Stimulated activated CD8-positive, alpha-beta memory T cell treated with anti-CD3 and anti-CD28 coated beads, Interleukin-4, amount 100 ng/mL, for 4 hours (primary cell): ENCODE measurements at places on chromosomes 5 and 9.

GRCh38 chr9:81445331-81445921, 243.9 kb downstream of the TLE1 start:
- DNase-seq: no peak

DNA sequence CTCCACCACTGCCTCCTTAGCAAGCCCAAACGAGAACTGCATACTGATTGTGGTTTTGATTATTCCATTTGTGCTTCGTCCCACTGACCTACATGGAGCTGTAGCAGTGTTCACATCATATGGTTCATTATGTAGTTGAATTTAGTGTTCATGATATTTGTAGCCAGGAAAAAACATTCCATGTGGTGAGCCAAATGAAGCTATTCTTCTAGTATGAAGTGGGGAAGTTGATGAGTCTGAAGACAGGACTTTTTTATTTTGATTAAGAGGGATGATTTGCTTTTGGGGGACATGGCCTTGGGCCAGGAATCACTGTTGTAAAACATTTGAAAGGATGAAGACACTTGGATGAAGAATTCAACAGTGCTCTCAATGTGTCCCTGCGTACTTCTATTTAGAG, 192.9 kb upstream of the SLC27A6 start:
- no peak for DNase-seq

- DNase-seq: no peak
Observed at GRCh38 chr5:19208397-19208796, 779.6 kb downstream of the CDH18 start.

DNA sequence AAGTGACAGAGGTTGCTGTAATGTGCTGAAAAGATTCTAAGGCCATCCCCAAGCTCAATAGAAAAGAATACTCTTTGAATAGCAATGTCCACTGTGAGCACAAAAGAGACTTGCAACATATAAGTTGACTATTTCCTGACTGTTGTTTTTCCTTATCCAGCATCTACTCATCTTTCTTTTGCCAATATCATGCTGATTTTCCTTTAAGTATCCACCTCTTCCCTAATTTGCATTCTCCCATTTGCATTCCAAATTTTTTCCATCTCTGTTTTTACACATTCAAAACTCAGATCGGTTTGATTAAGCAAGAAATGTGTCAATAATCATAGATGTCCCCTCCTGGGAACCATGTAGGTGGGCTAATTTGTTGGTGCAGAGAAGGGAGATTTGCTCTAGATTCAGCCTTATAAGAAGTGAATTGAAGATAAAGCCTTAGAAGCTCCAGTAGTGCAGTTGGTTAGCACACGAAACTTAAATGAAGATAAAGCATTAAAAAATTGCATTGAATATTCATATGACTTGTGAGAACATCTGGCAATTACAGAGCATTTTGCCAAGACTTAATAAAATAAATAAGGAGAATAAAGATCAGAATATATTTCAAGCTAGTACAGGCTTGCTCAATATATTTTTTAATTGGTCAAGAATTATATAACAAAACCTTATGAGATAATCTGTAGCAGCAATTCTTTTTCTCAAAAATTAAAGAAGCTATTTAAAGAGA, 267.6 kb downstream of the TMEM167A start:
- no peak for DNase-seq

DNA sequence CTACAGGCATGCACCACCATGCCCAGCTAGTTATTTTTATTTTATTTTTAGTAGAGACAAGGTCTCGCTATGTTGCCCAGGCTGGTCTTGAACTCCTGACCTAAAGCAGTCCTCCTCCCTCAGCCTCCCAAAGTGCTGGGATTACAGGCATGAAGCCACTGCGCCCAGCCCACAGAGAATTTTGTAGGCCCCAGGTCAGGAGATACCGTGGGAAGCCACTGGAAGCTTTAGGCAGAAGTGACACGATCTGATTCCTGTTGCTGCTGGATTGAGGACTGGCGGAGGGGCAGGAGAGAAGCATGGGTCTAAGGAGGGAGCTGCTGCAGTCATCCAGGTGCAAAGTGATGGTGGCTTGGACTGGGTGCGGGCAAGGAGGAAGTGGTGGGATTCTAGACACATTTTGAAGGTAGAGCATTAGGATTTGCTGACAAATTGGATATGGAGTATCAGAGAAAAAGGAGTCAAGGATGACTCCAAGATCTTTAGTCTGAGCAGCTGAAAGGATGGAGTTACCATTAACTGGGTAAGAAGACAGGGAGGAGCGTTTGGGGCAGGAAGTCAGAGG, 20.7 kb downstream of the TCF7 start:
- DNase-seq: no peak

GRCh38 chr9:14779566-14780022, 57.1 kb upstream of the CER1 start:
- no peak for DNase-seq

DNA sequence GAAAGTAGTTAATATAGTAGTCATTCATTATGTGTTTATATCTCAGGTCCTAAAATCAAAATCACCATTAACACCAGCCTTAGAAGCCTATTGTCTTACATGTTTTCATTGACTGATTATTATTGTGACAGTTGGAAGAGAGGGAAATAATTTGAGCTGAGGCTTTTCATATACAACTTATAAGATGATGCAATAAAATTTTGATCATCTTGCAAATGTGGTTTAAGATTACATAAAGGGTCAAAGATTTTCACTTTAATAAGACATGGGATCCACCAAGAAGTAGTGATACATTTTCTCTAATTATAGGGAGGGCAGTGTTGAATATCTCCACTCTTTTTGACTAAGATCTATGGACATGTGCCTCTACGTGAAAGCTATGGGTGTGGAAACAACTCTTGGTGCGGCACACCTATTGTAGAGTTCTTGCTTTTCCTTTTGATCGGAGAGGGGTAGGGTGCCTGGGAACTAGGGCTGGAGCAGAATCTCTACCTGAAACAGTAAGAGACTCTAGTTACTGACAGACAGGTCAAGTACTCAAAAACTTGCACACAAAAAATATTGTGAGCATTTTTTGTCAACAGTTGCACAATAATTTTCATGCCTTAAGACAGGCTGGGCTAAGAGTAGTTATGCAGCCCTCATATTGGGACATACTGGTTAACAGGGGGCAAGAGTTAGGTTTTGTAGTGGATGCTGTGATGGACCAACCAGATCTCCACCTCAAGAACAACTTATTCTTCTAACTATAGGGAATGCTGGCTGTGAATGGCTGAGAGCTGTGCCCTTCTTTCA, 139.3 kb upstream of the FST start:
- no peak for DNase-seq

DNA sequence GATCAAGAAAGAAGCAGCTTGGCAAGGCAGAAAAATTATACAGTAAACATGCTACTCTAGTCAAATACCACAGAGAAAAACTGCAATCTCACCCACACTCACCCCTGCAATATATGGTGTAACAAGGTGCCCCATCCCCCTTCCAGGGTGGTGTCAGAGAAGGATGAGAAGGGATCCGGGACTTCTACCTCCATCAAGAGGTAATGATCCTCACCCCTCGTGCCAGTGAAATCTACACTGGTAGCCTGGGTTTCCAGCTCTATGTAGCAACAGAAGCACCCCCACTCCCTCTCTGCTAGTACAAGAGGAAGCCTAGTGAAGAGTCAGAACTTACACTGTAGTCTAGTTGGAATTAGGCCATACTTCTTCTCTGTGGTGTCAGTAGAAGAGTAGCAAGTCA, 18.9 kb downstream of the SLCO4C1 start:
- DNase-seq: no peak

- DNase-seq: no peak
Observed at GRCh38 chr5:143583409-143583808, 179.9 kb upstream of the NR3C1 start.

- no peak for DNase-seq
Observed at GRCh38 chr5:2317540-2317939, 433.9 kb downstream of the IRX2 start.

DNA sequence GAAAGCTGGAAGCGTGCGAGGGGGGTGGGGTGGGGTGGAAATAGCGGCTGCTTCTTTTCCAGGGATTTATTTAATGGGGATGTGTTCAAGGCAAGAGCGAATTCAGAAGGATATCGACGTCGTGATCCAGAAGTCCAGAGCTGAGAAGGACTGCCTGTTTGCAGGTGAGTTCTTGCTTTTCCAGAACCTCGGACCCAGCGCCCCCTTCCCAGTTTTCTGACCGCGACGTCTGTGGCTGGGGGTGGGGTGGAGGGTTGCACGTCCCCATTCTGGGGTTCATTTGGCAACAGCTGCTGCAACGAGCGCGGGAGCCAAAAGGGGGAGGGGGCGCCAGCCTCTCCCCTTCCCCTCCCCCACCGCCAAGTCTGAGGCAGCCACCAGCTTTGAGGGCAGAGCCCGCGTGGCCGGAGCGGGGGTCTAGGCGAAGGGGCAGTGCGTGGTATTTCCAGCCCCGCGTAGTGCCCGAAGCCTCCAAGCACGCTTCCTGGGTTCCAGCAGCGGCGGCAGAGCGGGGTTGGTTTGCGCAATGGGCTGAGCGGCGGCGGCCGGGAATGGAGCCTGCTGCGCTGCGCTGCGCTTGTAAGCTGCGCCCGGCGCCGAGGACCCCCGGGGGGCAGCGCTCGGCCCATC, 701 bp downstream of the PARP8 start:
- DNase-seq: peak; percentile 20

GRCh38 chr9:110782701-110783100, 114.1 kb downstream of the MUSK start:
- DNase-seq: no peak

GRCh38 chr9:21481470-21482056, 550 bp downstream of the IFNE start:
- DNase-seq: no peak

DNA sequence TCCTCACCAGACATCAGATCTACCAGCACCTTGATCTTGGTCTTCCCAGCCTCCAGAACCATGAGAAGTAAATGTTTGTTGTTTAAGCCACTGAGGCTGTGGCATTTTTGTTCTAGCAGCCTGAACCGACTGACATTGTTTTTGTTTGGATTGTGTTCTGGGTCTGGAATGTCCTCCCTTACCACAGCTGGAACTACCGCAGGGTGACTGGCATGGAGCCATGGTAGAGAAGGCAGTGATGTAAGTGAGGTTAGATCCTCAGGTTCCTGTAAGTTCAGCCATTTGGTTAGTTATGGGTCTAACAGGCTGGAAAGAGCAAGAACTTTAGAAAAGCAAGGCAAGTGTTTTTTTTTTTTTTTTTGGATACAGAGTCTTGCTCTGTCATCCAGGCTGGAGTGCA, 209.3 kb downstream of the DAB2IP start:
- DNase-seq: no peak

GRCh38 chr5:112342389-112342788, 76.7 kb downstream of the EPB41L4A start:
- no peak for DNase-seq
